ENCODE measurements at places on chromosomes 3 and 15. TPM values are rescaled to one million over a fixed set of nuclear protein-coding genes. Genes with fewer than 3 reads are reported as not detected.

The IL17RD gene
- 72.9 TPM for total RNA-seq

The CCR8 gene
- not detected for total RNA-seq

The SAMMSON gene
- 0.13 TPM for total RNA-seq

The ST3GAL6 gene
- total RNA-seq: 8.3 TPM

The SHISA5 gene
- total RNA-seq: 158 TPM

The TM4SF1 gene
- total RNA-seq: 0.90 TPM

The PAQR9 gene
- 2.4 TPM for total RNA-seq

The C3orf38 gene
- total RNA-seq: 23.9 TPM

The FAM174B gene
- total RNA-seq: 22.1 TPM

The ZNF620 gene
- 17.2 TPM for total RNA-seq

The TF gene
- total RNA-seq: 9.3 TPM

The MKRN2OS gene
- not detected for total RNA-seq

The NPHP3 gene
- total RNA-seq: 13.1 TPM

The ANKRD34C gene
- not detected for total RNA-seq

The TNFAIP8L3 gene
- total RNA-seq: 0.25 TPM

The FYTTD1 gene
- 21.4 TPM for total RNA-seq

The LRRC34 gene
- 6.0 TPM for total RNA-seq

The ALDH1A2 gene
- 1.3 TPM for total RNA-seq

The MKRN3 gene
- not detected for total RNA-seq

The CA12 gene
- total RNA-seq: 2.8 TPM

The P2RY13 gene
- not detected for total RNA-seq

The CCR3 gene
- not detected for total RNA-seq

The GOLGA8N gene
- total RNA-seq: 1.8 TPM

The SLC38A3 gene
- total RNA-seq: 0.90 TPM

The SLC6A1 gene
- 0.72 TPM for total RNA-seq

The SNX22 gene
- 6.1 TPM for total RNA-seq

The IGDCC3 gene
- total RNA-seq: 49.2 TPM

The PIERCE2 gene
- total RNA-seq: 1.6 TPM

The TPM1 gene
- total RNA-seq: 370 TPM

The GCSAM gene
- not detected for total RNA-seq

The NDN gene
- total RNA-seq: 45.1 TPM

The GOLGA6A gene
- 6.0 TPM for total RNA-seq

The ACSBG1 gene
- total RNA-seq: 5.8 TPM

The GYG1 gene
- 41.7 TPM for total RNA-seq

The DZIP1L gene
- 11.2 TPM for total RNA-seq

The SFMBT1 gene
- 20.9 TPM for total RNA-seq

The APOD gene
- not detected for total RNA-seq

The MAP6D1 gene
- 6.3 TPM for total RNA-seq

The KCNAB1 gene
- total RNA-seq: 1.1 TPM

The CACNA2D2 gene
- total RNA-seq: 22.0 TPM

The TM4SF4 gene
- total RNA-seq: 2.0 TPM

The COL8A1 gene
- 0.87 TPM for total RNA-seq

The ALG1L2 gene
- 0.89 TPM for total RNA-seq

The ISLR2 gene
- 8.9 TPM for total RNA-seq

The INO80 gene
- total RNA-seq: 19.5 TPM

The CLDN1 gene
- total RNA-seq: 5.9 TPM

The NR1I2 gene
- total RNA-seq: 2.8 TPM

The SNTN gene
- total RNA-seq: not detected

The SIDT1 gene
- 0.22 TPM for total RNA-seq

The ZIC4 gene
- 1.9 TPM for total RNA-seq

The STRA6 gene
- 20.1 TPM for total RNA-seq

The PEX5L gene
- 3.2 TPM for total RNA-seq

The TLR9 gene
- not detected for total RNA-seq

The RFT1 gene
- 27.1 TPM for total RNA-seq
